ENCODE measurements at places on chromosomes 2 and 18.

DNA sequence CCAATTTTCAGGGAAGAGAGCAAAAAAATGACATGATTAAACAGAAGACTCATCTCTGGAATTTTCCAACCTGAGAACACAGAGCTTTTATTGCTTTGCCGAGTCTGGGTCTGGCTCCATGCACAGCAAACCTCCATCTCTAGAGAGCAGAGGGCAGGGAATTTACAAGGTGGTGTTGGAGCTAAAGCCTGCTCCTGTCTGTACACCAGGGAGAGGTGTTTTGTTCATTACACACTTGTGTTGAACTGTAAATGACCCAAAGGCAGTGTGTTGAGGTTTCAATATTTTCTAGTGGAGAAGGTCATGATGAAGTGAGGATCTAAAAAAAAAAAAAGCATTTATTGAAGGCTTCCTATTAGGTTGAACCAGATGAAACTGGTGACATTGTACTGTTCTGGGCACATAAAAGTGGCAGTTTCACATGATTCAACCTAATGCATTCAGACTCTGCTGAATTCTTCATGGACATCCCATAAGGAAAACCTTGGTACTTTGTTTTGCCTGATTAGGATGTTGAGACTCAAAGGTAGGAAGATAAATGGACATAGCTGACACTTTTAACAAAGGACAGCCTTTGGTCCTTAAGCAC, 238.3 kb downstream of the CLIP4 start:
- no peak for DNase-seq

DNA sequence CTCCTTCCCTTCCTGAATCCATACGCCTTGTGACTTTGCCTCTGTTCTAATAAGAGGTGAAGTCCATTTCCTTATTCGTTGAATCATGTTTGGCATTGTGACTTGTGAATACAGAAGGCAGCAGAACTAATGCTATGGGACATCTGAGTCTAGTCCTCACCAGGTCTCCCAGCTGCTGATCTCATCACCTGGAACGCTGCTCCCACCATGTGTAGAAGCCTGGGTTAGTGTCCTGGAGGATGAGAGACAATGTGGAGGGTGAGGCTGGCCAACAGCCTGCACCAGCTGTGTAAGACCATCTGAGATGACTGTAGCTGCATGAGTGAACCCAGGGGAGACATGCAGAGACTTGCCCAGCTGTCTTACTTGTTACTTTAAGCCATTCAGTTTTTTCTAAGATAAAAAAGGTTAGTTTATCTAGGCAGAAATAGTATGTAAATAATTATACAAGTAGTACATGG, 3.5 kb upstream of the HAAO start:
- DNase-seq = no peak

GRCh38 chr2:70565039-70565731, 11.6 kb upstream of the TGFA start:
- DNase-seq = peak; percentile 28

- DNase-seq = no peak
Measured at GRCh38 chr2:237480556-237480955, 6.5 kb upstream of the MLPH start.

DNA sequence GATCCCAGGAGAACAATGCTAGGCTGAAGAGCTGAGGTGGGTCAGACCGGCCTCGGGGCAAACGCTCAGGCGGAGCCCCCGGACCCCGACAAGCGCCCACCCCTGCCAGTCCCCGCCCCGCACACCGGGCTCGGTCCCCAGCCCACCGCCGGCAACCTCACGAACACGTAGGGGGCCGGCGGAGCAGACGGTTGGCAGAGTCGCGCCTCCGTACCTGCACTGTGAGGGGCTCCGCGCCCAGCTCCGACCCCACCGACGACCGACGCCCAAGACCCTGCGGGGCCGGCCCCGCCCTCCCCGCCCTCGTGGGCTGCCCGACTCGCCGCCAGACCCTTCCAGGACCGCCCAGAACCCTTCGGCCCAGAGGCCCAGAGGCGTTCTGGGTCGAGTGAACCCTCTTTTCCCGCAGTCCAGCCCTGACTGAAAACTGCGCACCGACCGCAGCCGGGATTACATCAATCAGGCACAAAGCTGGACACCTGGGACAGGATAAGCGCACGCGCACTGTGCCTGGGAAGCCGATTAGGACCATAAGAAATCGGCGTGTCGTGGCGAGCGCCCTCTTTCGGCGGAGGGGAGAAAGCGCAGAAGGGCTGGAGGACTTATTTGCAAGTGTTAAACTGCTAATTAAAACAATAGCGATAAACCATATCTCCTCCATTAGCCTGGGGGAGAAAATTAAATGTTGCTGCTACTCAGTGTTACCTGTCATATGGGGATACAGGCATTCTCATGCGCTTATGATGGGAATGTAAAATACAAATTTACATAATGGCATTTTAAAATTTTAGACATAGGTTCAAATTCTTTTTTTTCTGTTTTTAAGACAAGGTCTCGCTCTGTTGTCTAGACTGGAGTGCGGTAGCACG, 11.7 kb upstream of the DCTN1 start:
- DNase-seq = peak; percentile 78

DNA sequence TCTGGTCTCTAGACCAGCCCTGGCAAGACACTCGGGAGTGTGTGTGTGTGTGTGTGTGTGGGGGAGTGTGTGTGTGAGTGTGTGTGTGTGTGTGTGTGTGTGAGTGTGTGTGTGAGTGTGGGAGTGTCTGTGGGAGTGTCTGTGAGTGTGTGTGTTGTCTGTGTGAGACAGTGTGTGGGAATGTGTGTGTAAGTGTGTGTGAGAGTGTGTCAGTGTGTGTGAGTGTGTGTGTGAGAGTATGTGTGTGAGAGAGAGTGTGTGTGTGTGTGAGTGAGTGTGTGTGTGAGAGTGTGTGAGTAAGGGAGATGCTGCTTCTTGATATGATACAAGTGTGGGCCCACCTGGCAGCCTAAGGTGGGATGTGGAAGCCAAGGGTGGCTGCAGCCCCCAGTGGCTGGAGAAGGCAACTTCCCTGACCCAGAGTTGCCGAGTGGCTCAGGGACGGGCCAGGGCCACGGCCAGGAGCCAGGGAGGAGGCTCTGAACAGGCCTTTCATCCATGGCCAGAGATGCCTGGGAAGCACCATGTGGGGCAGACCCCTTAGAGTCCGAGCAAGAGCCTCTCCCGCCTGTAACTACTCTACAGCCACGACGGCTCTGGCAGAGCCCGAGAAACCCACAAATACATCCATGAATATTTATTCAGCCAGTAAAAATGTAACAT, 159.3 kb upstream of the MYCN start:
- DNase-seq = no peak

DNA sequence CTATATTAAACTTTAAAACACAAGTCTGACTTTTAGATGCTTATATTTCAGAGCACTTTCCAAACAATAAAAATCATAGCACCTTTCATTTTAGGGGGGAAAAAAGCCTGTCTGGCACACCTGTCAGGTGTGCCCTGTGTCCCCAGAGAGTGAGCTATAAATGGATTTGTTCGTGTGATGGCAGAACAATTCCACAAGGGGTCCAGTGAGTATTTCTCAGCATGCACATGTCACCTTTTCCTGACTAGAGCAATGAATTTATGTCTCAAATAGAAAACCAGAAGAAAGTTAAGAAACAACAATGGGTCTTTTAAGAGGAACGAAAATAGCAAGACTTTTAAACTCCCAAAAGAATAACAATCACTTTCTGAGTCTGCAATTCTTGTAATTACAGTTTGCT, 55.9 kb downstream of the ACVR1C start:
- no peak for DNase-seq

GRCh38 chr2:66814916-66815315, 380.0 kb downstream of the MEIS1 start:
- no peak for DNase-seq

GRCh38 chr2:234953116-234954031, 1.6 kb downstream of the SH3BP4 start:
- DNase-seq = no peak

- no peak for DNase-seq
Measured at GRCh38 chr18:35933982-35934381, 38.5 kb upstream of the RMP24 start.

DNA sequence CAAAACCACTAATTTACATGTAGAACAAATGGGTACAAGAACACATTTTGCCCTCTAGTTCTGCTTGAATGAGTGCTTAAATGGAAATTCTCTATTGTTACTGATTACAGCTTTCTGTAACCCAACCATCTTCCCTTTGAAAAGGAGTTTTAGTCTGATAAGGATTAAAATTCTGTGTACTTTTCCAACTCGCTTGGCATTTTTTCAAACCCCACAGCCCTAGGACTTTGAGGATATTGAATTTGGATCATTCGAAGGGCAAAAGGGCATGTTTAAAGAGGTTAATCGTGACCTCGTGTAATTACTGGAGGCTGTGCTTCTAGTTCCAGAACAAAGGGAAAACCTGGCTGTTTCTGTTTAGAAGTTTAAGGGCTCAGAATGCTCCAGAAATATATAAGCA, 432.3 kb downstream of the PID1 start:
- DNase-seq = no peak

- peak; percentile 32 for DNase-seq
Measured at GRCh38 chr18:78505851-78506461, 473.7 kb upstream of the SALL3 start.

DNA sequence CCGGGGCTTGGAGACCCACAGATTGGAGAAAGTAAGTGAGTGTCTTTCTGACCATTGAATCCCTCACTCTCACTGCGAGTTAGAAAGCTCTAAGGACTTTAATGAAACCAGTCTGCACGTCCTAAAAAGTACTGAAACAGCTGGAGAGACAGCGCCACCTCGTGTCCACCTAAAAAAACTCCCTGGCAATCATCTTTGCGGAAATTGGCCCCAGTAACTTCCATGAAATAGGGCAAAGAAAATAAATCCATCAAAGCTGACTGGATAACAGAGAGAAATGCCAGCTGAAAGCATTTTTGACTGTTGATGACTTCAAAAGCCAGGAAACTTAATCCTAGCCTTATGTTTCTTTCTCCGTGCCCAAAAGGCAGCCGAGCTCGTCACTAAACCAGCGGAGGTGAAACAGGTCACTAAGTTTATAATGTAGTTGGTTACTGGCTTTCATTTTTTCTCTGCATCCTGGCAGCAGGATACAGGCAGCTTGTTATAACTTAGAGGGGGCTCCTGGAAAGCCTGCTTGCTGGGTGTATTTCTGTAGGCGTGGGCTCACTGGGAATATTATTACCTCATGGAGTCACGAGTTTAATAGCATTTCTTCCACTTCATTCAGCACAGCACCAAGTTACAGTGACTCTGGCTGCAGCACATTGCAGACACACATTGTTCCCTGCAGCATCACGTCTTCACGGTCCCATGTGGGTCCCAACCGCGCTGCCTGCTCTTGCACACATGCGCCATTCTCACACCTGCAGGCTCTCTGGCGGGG, 266.5 kb downstream of the HRH4 start:
- peak; percentile 18 for DNase-seq

- DNase-seq = no peak
Measured at GRCh38 chr2:218289639-218290315, 2.5 kb downstream of the TMBIM1 start.

GRCh38 chr2:88191722-88192042, 21.5 kb downstream of the THNSL2 start:
- DNase-seq = no peak

DNA sequence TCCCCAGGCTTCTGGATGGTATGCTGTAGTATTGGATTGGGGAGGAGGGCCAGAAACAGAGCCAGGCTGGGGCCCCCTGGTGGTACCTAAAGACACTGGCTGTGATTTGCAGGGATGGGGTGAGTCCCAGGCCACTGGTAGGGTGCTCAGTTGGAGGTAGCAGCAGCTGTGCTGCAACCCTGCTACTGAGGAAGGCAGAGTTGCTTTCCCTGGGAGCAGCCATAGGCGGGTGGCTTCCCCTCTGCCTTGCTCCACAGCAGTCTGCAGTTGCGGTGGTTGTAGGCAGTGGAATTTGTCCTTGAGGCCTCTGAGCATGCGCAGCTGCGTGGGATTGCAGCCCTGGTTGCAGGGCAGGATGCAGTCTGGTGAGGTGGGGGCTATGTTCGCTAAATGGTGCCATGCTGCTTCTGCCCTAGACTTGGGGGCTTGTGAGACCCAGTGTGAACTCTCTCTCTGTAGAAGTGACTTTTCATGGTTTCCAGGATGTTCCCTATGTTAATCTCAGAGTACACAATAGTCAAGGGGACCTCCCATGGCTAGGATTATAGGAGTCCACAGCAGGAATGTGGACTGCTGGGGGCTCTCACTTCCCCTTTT, 443.5 kb downstream of the XIRP2 start:
- DNase-seq = no peak

- DNase-seq = no peak
Measured at GRCh38 chr18:74652392-74652988, 54.8 kb downstream of the ZNF407 start.

DNA sequence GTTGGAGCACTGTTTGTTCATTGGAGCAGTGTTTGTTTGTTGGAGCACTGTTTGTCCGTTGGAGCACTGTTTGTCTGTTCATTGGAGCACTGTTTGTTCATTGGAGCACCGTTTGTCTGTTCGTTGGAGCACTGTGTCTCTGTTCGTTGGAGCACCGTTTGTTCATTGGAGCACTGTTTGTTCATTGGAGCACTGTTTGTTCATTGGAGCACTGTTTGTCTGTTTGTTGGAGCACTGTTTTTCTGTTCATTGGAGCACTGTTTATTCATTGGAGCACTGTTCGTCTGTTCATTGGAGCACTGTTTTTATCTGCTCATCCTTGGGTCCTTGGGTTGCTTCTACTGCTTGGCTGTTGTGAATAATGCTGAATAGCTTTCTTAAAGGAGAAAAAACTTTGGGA, 74.7 kb downstream of the ZNF407 start:
- DNase-seq = no peak

DNA sequence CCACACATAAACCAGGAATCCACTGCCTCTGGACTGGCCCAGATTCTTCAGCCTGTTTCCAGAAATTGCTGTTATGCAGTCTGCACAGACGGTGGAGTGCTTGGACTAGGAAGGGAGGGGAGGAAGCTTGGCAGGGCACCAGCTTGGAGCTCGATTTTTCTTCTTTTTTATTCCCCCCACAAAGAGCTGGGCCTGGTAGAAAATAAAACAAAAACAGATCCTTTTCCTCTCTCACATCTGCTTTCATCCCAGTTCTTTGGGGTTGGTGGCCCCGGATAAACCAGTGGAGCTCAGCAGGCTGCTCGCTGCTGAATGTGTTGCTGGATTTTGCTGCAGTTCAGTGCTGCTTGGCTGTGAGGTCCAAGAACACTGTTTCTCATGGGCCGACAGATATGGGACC, 16.0 kb downstream of the LRRTM1 start:
- DNase-seq = no peak

DNA sequence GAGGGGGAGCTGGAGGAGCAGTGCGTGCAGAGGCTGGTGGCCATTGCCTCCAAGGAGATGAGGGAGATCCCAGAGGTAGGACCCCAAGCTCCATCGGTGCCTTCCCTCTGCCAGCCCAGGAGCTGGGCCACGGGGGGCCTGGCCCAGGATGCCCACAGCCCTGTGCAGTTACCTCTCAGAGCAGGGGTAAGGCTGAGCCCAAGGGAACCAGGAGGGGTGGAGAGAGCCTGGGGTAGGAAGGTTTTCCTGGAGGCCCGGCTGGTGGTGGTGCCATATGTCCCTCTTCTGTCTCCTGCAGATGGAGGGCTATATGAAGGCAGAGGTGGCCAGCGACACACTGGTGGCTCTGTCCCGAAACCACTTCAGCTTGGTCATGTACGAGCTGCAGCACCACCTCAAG, 11.4 kb downstream of the MROH2A start:
- DNase-seq = no peak

Data from caudate nucleus (tissue), 63 donors.